GM12865 (cell line): ENCODE measurements at places on chromosomes 3 and 15.

DNA sequence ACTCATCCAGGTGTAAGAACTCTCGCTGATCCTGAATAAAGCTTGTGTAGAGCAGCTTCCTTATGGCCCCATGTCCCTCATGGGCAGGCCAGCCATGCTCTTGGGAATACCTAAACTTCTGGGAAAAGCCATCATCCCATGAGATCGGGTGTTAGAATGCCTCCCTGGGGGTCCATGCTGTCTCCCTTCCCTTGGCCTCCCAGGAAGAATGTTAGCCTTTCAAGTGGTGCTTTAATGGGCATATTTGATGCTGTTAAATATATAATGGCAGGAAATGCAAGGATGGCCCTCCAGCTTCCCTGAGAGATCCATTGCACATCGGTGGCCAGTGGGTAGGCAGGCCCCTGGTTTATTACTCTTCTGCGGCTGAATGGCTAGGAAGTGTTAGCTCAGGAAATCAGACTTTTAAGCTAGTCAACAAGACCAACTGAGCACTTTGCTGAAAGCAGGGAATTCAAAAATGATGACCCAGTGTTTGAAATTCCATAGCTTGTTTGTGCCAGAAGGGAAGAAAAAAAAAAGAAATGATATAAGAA is 60.5 kb upstream of the LRTM1 start:
- DNase-seq, result no peak

DNA sequence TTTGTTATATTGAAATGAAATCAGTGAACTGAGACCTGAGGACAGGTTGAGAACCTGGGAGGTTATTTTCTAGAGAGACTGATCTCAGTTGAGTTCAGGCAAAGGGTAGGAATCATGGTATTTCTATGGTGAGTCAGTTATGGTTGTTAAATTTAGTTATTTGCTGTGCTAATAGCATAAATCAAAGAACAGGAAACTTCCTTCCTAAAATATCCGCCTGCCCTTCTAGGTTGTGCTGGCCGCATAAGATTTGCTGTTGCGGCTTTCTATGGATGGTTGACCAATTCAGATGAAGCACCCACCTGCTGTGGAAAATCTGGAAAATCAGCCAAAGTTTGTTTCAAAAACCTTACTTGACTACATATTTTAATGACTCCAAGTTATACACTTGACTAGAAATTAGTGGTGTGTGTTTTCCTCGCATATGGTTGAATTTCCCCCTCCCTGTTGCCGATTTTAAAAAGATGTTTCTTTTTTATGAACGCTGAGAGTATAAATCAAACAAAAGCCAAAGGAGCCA is 52.6 kb downstream of the PLCL2 start:
- DNase-seq, result no peak

DNA sequence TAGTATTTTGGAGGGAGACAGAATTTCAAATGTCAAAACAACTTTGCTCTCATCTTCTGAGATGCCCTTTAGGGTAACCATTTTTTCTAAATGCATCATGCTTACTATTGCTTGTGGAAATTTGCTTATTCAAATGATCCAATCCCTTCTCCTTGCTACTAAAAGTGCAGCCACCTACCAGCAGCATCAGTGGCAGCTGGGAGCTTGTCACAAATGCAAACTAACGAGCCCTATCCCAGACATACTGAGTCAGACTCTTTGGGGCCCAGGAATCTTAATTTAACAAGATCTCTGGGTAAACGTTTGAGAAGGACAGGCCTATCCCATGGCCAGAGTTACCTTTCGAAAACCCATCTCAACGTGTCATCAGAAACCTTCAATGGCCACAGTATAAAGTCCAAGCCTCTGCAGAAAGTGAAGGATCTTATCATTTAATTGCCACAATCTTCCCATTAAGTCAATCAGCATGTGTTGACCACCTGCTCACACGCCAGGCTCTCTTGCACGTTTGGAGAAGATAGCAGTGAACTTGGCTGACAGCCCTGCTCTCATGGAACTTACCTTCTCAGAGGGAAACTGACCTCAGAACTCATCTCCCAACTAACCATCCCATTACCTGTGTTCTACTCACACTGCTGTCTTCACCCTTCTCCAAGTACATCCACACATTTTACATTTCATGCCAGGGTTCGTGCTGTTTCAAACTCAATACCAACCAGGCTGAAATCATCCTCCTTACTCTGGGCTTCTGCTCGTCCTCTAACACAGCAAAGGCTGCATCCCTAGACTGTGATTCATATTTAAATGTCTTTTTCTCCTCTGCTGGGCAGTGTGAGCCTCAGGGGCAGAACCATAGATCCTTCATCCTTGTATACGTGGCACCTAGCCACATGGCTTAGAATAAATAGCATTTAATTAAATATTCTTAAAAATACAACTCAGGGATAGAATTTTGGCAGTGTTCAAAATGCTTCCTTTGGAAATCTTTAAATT is 24.8 kb upstream of the VGLL4 start:
- no peak for DNase-seq

DNA sequence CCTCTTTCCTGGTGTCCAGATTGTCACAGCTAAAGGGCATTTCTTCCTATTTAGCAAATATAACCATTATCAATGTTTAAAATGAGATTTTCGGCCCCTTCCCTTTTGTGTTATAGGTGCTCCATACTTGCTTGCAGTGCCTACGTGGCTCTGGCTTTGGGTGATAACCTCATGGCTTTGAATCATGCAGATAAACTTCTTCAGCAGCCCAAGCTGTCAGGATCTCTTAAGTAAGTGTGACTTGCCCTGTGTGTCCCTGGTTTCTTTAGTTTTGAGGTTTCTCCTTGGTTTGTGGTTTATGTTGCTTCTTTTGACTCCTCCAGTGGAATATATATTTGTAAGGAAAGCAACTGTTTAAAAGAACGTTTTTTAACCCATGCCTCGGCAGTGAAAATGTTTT is 58.5 kb upstream of the TRIM71 start:
- no peak for DNase-seq

DNA sequence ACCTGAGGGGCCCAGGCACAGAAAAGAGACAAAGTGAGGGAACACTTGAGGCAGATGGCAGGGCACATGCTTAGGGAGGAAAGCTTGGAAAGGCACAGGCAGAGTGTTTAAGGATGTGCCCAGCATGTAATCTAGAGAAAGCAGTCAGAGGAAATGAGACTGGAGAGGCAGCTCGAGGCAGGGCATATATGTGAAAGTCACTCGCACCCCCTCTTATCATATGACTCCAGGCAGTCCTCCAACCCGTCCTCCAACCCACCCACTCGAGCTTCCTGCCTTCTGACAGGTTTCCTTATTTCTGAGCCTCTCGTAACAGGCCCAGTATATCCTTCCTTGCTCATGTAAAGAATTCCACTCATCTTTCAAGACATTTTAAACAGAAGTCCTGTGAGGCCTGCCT is 294.0 kb downstream of the SOX2 start:
- no peak for DNase-seq

DNA sequence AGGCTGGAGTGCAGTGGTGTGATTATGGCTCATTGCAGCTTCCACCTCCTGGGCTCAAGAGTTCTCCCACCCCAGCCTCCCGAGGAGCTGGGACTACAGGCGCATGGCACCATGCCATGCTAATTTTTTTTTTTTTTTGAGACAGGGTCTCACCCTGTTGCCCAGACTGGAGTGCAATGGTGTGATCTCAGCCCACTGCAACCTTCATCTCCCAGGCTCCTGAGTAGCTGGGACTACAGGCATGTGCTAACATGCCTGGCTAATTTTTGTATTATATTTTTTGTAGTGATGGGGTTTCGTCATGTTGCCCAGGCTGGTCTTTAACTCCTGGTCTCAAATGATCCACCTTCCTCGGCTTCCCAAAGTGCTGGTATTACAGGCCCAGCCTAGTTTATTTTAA is 4.0 kb downstream of the TEX9 start:
- peak; percentile 48 for DNase-seq

- DNase-seq, result peak; percentile 86
Measured at GRCh38 chr3:186511245-186511644, 32.9 kb downstream of the CRYGS start.

- no peak for DNase-seq
Measured at GRCh38 chr3:141291559-141292355, 60.1 kb downstream of the PXYLP1 start.

- DNase-seq, result no peak
Measured at GRCh38 chr3:194265505-194265892, 85.6 kb downstream of the CPN2 start.

DNA sequence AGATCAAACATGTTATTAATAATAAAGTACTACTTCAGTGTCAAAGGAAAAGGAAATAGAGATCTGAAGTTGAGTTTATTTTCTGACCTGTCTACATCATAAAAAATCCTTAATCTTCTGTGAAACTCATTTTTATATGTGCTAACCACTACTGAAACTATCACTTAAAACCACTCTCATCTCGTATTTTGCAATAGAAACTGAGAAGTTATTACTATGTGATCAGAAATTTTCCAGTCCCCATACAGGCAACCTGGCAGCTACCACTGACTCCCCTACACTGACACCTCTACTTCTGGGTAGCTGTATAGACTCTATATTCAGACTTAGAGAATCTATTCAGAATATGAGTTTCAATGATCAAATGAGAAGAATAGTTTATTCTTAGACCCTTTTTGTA is 8.3 kb downstream of the HDGFL3 start:
- peak; percentile 85 for DNase-seq

DNA sequence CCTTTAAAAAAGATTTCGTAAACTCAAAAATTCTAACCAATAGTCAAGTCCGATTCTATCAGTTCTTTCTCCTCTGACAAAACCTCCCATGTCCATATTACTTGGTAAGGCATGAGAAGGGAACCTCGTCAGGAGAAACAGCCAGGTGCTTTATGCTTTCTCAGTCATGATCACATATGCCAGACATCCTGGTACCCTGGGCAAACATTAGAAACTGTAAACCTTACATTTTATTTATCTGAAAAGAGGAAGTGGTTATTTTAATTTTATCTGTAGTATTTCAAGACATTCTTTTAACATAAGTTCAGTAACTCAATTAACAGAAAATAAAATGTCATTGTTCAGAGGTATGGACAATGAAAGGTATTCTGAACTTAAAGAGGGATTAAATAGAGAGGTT is 474.8 kb upstream of the GBE1 start:
- peak; percentile 6 for DNase-seq

GRCh38 chr3:196273655-196274054 is 13.9 kb downstream of the PCYT1A start:
- DNase-seq, result no peak

- peak; percentile 21 for DNase-seq
Measured at GRCh38 chr3:190886945-190887344, 24.5 kb upstream of the GMNC start.

- DNase-seq, result no peak
Measured at GRCh38 chr3:189212681-189213080, 40.9 kb downstream of the TPRG1 start.

DNA sequence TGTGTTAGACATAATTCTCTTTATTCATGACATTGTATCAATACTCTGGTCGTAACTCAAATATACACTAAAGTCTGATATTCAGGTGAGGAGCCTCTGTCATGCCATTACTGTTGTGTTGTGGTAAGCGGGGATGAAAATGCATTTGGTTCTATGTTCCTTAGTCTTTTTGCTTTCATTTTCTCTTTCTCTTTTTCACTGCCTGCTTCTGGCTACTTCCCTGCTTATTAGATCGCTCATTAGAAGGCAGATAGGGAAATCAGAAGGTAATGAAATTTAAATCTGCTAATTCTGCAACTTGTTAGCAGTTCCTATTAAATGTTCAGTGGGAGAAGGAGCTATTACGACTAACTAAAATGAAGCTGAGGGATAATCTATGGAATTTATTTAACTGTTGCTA is 345.0 kb downstream of the GRM7 start:
- DNase-seq, result peak; percentile 47

DNA sequence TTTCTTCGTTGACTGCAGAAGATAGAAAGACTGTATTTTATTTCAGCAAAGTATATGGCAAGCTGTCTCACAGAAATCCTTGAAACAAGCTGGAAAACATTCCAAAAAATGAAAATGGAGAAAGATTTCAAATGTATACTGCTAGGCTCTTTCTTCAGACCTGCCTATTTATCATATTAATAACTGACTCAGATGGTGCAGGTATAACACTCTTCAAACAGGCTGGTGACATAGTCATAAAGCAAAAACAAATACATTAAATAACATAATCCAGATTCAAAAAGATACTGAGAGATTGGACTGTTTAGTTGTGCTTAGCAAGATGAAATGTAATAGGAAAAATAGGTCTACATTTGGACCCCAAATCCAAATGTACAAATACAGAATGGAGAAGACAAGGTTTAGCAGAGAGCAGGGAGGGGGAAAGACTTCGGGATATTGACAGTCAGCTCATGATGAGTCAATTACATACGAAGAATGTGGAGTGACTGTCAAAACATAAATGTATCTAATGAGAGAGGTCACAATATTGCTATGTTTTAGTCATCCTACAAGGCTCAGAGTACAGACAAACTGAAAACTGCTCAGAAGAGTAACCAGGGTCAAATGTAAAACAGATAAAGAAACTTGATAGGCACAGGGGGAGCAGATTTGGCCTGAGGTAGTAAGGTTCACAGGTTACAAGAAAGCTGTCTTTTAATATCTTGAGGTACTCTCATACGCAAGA is 88.7 kb downstream of the DMXL2 start:
- peak; percentile 6 for DNase-seq

GRCh38 chr3:52289338-52289746 is 1.7 kb downstream of the GLYCTK start:
- DNase-seq, result no peak

GRCh38 chr3:64082961-64083541 is 59.8 kb upstream of the PSMD6 start:
- no peak for DNase-seq

DNA sequence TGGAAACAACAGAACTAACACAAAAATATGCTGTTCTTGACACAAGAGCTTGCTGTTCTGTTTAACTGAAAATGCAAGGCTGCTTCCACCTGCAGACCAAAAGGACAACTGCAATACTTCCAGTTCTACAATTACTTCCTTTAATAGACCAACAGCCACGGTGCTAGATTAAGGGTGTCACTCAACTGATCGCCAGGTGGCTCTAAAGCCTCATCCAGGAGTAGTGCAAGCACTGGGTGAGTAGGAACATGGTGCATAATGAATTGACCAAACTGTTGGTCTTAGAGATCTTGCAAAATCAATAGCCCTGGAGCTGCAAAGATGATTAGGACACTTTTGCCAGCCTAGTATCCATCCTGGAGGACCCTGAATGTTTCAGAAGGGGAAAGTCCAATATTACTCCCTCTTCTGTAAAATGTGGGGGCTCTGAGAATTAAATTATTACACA is 3.6 kb upstream of the CLDN16 start:
- DNase-seq, result peak; percentile 89

DNA sequence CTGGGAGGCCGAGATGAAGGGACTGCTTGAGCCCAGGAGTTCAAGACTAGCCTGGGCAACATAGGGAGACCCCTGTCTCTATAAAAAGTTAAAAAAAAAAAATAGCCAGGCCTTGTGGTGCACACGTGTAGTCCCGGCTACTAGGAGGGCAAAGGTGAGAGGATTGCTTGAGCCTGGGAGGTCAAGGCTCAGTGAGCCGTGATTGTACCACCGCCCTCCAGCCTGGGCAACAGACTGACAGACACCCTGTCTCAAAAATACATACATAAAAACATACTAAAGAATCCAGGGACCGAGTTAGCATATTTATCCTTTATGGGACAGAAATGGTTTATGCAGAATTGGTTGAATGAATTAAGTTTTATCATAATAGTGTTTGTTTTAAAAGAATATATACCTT is 13.7 kb downstream of the SIAH2 start:
- no peak for DNase-seq

- no peak for DNase-seq
Measured at GRCh38 chr3:24937780-24938179, 443.1 kb upstream of the THRB start.

GRCh38 chr15:52261498-52262242 is 33.9 kb downstream of the MYO5C start:
- DNase-seq, result peak; percentile 96

- DNase-seq, result no peak
Measured at GRCh38 chr15:89656116-89656815, 999 bp upstream of the KIF7 start.

GRCh38 chr3:94460931-94461330 is 398.1 kb downstream of the NSUN3 start:
- DNase-seq, result no peak
